Putamen (tissue), 1 donor: ENCODE measurements at places on chromosomes 6 and 20.

GRCh38 chr6:31186052-31186734 lies 15.7 kb upstream of the POU5F1 start:
- no peak for DNase-seq

DNA sequence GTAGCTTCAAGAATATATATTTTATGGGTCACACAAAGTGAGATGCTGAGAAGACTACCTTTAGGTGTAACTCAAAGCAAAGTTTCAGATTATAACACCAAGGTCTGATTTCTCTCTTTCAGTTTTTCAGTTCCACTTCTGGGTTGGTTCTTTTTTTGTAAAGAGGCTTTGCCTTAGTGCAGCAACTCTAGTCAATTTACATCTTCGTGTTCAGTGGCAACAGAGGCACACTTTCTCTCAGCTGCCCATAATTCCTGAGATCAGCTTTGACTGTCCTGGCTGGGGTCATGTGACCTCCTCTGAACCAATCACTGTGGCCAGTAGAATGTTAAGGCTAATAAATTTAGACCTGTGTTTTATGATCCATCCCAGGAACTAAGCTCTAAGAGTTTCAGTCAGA lies 120.2 kb downstream of the TINAG start:
- no peak for DNase-seq

GRCh38 chr6:165931675-165932074 lies 236.0 kb downstream of the TBXT start:
- DNase-seq: no peak

- no peak for DNase-seq
These were observed 28.3 kb downstream of the CDK5RAP1 start for GRCh38 chr20:33372993-33373441.

GRCh38 chr6:149884215-149884614 lies 13.7 kb downstream of the RAET1E start:
- no peak for DNase-seq

GRCh38 chr20:50296450-50297375 lies 106.1 kb downstream of the CEBPB start:
- DNase-seq: no peak

GRCh38 chr6:167146977-167147376 lies 10.8 kb downstream of the GPR31 start:
- no peak for DNase-seq

GRCh38 chr6:12749531-12750379 lies 33.2 kb downstream of the PHACTR1 start:
- DNase-seq: no peak

DNA sequence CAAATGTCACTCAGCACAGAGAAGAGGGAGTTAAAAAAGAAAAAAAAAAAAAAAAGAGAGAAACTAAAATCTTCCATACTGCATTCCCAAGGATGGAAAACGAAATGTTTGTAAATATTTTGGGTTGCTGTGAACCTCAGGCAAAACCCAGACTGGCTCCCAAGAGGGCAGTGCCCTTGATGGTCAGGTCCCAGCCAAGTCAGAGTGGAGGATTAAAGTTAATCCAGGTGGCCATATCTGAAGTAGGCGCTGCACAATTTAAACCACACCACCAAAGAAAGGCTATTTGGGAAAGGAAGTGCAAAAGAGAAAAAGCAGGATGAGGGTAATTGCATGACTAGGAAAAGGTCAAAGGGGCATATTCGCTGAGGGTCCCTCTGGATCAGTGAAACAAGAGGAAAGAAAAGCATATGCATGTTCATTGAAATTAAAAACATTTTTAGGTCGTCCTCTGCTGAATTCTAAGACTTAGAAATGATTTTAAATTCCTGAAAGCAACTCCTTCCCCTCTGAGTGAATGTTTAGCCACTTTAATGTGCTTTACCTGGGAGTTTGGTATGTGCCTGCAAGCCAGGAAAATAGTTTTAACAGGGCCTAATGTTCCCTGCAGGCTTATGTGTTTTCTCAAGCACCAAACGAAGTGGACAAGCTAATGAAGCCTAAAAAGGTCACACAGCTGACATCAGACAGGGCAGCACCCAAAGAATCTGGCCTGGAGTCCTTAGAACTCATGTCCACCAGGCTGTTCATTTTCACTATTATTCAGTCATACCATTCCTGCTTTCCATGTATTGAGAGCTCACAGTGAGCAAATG lies 159.1 kb downstream of the HACE1 start:
- no peak for DNase-seq

- DNase-seq: no peak
These were observed 92.2 kb upstream of the TENT5A start for GRCh38 chr6:81844686-81845085.

- DNase-seq: no peak
These were observed 59.2 kb upstream of the FOXO3 start for GRCh38 chr6:108501559-108501958.

- peak; percentile 62 for DNase-seq
These were observed 284.9 kb downstream of the PRKN start for GRCh38 chr6:162442687-162443086.

DNA sequence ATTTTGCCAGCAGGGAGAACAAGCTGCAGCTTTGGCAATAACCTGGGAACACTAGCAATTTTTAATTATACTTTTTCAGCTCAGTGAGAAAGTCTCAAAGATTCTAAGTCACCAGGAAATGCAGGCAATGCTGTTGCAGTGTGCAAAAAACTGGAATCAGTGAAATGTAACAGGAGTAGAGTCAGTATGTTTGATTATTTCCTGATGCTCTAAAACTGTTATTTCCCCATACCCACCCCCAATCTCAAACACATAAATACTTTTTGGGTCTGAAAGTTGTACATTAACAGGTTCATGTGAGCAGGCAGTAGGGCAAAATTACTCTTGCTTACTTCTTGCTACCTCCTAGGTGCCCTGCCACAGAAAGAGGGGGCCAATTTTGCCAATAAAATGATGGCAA lies 65.4 kb upstream of the BEND6 start:
- DNase-seq: no peak

- DNase-seq: no peak
These were observed 51.2 kb upstream of the UBR2 start for GRCh38 chr6:42512579-42512978.

- no peak for DNase-seq
These were observed 43.9 kb upstream of the NOX3 start for GRCh38 chr6:155499574-155499973.

DNA sequence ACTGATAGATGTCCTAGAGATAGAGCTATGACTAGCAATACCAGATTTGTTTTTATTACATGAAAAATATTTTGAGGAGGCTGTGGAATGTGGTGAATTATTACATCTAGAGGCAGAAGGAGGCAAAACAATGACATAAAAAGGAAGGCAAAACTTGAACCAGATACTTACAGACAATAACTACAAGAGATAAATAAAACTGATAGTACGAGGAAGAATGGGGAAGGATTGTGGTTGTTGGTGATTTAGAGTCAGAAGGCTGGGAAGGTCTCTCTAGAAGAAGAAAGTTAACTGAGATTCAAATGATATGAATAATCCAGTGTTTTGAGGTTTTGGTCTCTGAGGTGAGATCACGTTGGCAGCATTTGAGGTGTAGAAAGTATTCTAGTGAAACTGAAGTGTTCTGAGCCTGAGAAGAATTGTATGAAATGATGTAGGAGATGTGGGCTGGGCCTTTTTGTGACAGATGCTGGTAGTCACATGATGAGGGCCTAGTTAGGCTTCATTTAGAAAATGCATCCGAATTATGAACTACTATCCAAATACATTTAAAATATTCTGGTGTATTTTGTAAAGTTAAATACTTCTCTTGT lies 589.1 kb downstream of the EYS start:
- DNase-seq: no peak

- DNase-seq: no peak
These were observed 554 bp upstream of the ZSCAN31 start for GRCh38 chr6:28336284-28337120.

DNA sequence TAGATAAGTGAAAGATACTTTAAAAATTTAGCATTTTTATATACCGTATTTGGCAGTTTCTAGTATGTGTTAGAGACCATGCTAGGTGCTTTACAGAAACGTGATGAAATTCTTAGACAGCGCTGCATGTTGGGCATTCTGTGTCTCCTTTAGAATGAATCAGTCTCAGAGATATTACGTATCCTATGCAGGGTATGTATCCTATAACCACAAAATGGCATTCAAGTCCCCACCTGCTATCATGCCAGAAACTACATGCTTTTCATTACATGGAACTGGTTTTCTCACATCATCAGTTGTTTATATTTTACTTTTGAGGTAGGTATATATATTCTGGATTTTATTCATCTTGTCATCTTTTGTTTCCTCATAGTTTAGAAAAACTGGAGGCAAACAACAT lies 42.3 kb downstream of the PEX7 start:
- no peak for DNase-seq

DNA sequence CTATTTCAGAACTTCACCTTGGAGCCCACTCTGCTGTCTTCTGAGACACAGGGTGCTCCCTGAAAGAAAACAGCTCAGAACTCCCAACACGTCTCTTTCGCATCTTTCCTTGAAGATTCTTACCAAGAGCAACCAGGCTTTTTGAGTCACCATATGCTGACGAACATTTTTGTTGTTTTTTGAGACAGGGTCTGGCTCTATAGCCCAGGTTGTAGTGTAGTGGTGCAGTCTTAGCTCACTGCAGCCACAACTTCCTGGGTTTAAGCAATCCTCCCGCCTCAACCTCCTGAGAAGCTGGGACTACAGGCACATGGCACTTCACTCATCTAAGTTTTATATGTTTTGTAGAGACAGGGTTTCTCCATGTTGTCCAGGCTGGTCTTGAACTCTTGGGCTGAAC lies 68.5 kb downstream of the TRMT11 start:
- DNase-seq: no peak

DNA sequence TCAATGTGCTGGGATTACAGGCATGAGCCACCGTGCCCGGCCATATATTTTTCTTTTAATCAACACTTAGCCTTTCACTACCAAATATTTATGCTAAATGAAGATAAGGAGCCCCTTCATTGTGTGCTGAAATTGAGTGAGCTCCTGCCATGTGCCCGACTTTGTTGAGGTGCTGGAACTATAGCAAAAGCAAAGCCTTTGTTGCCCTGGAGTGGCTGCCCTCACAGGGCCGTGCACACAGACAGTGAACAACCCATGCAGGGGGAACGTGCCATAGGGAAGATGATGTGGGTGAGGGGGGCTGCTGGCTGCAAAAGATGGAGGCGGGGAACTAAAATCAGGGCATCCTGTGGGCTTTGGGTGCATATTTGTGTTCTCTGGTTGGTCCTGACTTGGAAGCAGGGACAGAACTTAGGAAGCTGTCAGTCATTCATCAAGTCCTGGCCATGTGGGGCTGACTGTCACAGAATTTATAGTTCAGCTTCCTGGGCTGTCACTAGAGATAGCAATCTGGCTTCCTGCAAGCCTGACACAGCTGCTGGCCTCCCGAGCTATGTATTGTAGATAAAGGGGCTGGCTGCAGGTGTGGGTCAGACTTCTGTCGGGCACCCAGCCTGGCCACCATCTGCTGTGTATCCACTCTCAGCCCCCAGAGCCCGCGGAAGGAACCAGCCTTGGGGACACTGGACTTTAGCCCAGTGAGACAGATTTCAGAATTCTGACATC lies 56.8 kb upstream of the MPC1 start:
- no peak for DNase-seq

DNA sequence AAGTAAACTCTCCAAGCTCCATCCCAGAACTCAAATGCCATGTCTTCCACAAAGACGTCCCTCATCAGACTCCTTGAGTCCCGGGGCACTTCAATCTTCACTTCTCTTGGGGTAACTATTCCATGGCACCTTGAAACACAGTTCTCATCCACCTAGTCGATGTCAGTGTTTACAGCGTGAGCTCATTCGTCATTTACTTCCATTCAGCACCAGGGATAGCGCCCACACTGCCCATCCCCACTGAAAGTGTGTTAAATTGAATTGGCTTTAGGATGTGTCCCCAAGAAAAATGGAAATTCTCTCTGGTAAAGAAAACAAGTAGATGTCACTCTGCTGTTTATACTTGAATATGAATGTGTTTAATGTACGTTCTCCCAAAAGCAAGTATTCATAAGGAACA lies 31.3 kb downstream of the KCNK15 start:
- no peak for DNase-seq

GRCh38 chr20:52280407-52280806 lies 88.8 kb upstream of the ZFP64 start:
- no peak for DNase-seq

- DNase-seq: peak; percentile 70
These were observed 14.6 kb upstream of the TP53TG5 start for GRCh38 chr20:45392733-45393132.

DNA sequence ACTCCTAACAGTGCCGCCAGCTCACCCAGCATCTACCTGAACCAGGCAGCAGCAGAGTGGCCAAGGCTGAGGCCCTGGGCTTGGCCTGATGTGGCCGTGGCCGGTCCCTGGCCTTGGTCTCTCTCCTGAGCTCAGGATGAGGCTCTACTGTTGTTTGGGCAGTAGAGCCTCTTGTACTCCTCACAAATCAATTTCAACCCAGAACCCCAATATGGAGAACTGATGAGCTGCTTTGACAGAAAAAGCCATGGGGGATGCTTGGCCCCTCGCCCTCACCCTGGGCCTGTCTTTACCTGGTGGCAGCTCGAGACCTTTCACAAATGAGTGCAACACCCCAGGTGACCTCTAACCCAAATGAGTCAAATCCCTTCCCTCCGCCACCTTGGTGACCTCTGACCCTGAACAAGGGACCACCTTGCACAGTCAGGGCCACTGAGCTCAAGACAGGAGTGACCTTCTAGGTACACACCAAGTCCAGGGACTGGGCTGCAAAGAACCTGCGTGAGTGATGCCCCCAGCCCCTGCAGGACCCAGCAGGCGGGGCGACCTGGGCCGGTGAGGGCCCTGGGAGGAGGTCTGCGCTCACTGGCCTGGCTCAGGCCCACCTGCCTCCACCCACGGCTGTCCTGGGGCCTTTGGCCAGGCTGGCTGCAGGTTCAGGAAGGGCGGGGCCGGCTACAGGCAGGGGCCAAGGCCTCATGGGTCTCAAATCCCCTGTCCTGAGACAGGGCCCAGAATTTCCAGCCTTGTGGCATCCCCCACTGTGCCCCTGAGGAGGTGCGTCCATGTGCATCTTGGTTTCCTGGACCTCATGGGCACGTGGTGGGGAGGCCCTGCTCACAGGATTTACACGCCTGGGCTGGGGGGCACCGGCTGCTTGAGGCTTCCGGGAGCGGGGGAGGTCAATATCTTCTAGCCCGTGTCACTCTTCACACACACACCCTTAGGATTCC lies 30.2 kb downstream of the PSMG4 start:
- DNase-seq: no peak

- DNase-seq: no peak
These were observed 468.2 kb downstream of the PKHD1 start for GRCh38 chr6:51619042-51619799.

DNA sequence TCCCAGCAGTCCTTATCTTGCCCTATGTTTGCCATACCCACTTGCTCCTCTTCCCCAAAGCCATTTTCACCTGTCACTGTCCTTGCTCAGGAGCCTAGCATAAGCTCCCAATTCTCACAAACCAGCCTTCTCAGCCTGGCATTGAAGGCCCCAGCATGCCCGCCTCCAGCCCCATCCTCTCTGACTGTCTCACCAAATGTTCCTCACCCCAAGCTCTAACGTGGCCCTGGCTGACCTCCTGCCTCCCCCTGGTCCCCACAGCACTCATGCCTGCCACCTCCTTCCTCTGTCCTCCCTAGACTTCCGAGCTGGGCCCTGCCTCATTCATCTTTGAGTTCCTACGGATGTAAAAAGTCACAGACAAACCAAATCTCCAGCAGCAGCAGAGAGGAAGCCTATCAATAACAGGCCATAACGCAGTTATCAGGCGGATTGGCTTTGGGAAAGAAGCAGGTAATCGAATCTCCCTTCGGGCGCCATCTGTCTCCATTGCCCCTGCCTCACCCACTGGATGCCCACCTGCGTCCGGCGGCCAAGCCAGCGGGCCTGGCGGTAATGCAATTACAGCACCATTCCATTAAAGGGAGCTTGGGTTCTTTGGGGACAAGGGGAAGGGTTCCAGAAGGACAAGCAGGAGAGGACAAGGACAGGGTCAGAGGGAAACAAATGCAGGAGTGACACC lies 104.4 kb downstream of the MRPL14 start:
- DNase-seq: no peak
